Stimulated activated CD8-positive, alpha-beta memory T cell treated with anti-CD3 and anti-CD28 coated beads, Interleukin-15, amount 100 ng/mL, for 24 hours (primary cell): ENCODE measurements at places on chromosomes 5 and 9.

DNA sequence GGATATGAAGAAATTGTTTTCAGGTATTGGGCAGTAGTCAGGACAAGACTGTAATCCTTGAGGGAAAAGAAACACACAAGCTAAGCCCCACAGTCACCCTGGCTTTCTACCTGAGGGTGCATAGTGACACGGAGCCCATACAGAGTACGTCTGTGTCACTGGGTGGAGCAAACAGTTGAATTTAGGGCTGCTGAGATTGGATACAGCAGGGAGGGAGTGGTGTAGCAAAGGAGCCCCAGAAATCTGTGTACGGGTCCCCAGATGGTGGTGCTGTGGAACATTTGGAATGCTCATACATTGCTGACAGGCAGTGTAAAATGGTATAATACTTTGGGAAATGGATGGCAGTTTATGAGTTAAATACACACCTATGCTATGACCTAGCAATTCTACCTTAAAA is 5.1 kb downstream of the TRMT10B start:
- DNase-seq = no peak

GRCh38 chr9:129778469-129778868 is 24.5 kb upstream of the TOR1B start:
- DNase-seq = no peak

- no peak for DNase-seq
These were observed 41.3 kb upstream of the GHR start for GRCh38 chr5:42381973-42382372.

GRCh38 chr9:115115924-115116323 is 2.0 kb downstream of the TNC start:
- DNase-seq = no peak

- DNase-seq = no peak
These were observed 118.0 kb downstream of the VAV2 start for GRCh38 chr9:133874060-133874657.

GRCh38 chr5:62029303-62029702 is 276.7 kb upstream of the KIF2A start:
- DNase-seq = no peak

DNA sequence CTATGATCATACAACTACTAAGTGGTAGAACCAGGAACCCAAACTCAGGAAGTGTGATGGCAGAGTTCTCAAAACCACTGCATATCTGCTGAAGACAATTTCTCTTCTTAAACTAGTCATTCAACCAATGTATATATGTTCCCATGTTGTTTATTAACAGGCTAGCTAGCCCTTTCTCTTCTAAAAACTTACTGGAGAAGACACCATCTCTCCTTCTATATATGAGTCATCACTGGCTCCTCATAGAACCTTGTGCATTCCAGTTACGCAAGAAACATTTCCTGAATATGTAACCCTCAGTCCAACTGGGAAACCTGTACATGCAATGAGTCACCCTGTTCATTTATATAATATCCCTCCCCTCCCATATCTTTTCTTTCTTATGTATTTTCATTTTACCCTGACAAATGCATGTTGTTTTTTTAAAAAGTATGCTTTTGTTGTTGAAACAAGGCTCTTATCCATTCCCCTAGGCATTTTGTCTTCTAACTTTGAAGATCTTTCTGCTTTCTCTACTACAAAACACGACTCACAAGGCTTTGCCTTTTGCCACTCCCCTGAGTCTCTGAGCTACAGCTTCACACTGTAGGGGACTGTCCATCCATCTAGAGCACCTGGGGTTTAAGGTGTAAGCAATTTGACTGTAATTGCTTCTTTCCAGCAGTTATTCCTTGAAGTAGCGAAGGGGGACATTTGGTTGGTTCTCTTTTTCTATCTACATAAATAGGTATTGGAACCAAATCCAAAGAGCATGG is 119.5 kb downstream of the ANXA1 start:
- no peak for DNase-seq

DNA sequence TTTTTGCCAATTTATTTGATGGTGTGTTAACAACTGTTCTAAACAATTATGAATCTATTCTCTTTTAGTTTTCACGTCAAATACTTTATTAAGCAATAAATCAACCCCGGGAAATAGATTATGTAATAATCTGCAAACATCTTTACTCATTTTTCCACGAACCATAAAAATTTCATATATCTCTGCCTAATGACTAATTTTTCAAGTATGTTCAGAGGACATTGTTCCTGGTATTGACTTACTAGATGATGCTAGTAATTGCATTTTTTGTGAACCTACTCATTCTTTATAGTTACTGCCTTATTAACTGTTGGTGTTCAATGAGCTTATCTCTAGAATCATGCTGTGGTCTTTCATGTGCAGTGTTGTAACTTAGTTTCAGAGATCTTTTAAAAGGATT is 41.0 kb upstream of the FBN2 start:
- no peak for DNase-seq

DNA sequence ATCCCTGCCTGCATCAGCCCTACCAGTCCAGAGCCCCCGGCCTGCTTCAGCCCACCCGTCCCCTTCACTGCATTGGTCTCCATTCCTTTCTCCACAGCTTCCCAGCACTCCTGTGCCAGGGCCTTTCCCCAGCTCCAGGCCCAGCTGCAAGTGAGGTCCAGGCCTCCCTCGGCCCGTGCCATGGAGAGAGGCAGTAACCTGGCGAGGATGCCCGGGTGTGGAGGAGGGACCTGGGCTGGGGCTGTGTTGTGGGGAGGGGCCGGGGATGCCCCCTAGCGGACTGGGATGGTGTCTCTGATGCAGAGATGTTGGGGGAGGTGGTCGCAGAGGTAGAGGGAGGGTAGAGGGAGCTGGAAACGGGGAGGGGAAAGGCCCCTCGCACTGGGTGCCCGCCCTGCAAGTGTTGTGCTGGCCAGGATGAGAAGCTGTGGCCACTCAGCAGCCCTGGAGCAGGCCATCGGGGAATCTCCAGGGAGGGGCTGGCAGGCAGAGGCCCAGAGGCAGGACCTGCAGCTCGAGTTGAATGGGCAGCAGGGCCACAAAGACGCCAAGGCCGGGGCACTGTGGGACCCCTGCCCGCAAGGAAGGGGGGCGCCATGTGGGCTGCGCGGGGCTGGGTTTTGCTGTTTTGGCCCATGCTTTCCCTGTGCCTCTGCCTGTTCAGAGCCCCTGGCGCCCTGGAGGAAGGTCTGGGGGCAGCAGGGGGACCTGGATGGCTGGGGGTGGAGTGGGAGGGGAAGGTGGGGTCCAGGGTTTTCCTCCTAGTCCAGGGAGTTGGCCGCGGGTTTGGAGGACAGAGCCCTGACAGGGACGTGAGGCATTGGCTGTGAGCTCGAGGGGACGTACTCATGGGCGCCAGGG is 26.0 kb upstream of the NKD2 start:
- DNase-seq = no peak

DNA sequence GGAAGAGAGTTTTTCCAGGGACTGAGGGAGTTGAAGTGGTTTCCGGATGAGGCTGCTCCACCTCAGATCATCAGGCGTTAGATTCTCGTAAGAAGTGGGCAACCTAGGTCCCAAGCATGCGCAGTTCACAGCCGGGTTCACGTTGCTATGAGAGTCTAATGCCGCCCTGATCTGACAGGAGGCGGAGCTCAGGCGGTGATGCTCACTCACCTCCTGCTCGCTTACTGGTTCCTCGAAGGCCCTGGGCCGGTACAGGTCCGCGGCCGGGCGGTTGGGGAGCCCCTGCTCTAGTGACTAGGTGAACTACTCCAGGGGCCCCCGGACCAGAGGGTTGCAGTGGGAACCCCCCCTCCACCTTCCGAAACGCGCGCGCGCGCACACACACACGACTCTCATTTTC is 997 bp upstream of the RNF130 start:
- no peak for DNase-seq

- no peak for DNase-seq
These were observed 87.2 kb downstream of the LMNB1 start for GRCh38 chr5:126864042-126864688.

DNA sequence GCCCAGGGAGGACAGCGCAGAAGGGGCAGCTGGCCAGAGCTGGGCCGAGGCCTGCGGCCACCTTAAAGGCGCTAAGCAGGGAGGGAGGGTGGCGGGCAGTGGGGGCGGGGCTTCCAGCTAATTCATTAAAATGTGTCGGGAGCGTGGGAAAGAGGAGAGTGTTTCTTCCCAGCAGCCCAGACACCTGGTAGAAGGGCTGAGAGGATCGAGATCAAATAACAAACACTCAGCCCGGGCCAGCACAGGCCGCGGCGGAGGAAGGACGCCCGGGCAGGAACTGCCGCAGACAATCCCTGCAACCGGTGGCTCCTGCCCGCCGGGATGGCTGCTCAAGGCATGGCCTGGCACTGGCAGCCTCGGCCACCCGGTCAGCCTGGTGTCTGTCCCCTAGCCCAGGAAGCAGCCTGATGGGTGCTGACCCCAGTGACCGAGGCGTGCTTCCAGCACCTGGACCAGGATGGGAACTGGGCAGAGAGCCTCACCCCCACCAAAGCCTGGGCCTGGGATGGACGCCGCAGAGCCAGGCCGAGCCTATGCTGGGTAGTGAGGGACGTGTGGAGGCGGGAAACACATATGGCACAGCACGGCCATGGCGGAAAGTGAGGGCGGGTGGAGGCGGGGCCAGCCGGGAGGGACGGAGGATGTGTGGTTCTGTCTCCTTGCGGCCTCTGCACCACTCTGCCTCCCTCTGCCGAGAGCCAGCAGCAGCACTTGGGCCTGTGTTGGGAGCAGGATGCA is 3.2 kb upstream of the NRARP start:
- DNase-seq = no peak

DNA sequence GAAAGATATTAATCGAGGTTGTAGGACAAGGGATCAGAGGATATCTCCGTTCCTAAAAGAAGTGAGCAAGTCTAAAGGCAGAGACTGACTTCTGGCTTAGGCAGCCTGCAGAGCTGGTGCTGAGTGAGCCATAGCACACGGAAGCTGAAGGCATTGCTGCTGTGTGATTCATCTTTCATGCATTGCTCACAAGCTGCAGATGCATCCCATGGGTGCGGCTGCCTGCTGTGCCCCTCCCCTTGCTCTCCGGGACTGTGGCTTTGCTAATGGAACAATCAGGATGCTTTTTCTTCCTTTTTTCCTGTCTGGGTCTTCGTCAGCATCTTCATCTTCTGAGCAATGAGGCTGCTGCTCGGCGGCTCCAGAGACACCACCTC is 341.4 kb downstream of the DIRAS2 start:
- DNase-seq = no peak

- DNase-seq = no peak
These were observed 91.6 kb downstream of the SLC1A3 start for GRCh38 chr5:36698031-36698430.

DNA sequence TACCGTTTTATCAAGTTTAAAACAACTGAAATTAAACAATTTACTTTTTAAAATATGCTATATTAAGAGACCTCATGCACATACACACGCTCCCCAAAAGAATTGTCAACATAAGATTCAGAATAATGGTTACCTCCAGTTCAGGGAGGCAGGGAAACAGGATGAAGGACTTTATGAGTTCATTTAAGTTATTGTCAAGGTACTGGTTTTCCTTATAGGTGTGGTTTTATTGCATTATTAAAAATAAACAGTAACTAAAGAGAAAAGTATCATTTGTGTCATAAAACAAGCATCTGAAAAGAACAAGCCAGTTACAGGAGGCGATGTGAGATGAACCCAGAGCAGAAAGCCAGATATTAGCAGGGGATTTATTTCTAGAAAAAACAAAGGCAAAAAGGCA is 2376.7 kb downstream of the MAT2B start:
- DNase-seq = no peak

DNA sequence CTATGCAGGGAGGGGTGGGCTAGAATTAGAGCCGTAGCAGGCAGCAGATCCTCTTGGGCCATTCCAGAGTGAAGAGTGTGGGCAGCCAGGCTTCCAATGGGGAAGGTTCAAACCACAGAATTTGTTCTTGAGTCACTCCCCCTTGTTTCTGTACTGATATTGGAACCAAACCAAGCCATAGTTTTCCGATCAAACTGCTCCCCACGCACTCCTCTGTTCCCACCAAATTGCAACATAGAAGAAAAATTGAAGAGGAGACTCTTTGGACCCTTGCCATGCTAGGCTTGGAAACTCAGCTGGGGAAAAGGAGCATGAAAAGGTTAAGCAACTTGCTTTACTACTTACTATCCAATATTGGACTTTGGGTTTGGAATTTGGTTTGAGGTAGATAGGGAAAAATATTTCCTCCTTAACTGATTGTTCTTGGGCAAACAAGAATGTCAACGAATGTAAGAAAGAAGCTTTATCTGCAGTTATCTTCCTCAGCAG is 165.8 kb upstream of the NR3C1 start:
- no peak for DNase-seq

- no peak for DNase-seq
These were observed 256.8 kb upstream of the GRAMD2B start for GRCh38 chr5:126166368-126166767.

DNA sequence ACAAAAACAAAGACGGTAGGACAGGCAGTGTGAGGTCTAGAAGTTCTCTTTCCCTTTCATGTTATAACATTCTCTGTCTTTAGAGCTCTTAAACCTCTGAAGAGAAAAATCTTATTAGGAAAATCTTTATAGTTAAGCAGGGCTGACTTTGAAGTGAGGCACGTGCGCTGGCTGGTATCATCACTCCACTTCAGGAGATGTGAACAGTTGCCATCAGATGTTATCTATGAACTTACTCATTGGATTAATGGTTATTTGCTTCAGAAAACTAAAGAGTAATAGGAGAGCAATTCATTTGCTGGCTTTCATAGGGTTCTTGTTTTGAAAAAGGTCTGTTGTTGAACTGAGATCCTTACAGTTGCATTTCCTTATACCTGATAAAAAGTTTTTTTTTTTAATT is 25.7 kb downstream of the LRRTM2 start:
- no peak for DNase-seq

DNA sequence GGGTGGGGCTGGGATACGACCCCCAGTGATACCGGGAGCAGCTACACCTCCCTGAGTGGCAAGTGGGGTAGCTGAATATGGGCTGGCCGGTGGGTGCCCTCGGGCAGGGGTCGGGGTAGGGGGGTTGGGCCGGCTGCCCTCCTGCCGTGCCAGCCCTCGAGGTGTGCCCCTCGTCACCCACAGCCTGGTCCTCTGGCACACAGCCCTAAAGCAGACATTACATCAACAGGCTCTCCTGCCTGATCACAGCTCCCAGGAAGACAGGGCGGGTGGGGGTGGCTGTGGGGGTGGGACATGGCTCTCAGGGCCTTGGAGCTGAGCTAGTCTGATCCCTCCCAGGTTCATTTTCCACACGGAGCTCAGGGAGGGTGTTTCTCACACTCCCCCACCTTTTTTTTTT is 23.2 kb downstream of the FBXW5 start:
- no peak for DNase-seq

DNA sequence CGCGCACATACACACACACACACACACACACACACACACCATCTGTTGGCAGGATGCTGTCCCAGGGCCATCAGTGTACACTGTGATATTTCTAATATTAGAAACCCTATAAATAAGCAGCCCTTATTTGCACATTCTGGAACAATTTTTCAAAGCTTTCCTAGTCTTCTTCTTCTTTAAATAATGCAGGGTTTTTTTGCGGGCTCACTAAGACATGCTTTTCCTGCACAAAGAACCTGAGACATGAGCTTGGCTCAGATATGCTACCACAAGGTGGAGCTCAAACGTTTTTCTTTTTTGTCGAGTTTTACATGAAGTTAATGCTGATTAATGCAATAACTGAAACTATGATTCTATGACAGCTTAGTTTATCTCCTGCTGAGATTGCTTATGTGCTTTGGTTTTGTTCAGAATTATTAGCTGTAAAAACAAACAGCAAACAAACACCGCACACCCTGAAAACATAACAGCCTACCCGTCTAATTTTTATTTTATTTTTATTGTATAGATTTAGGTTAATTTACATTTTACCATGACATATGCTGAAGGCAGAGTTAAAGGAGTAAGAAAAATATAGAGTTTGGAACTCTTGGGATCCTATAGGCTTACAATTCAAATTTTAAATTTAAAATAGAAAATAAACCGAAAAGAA is 95.8 kb downstream of the ALDH1A1 start:
- no peak for DNase-seq
